ENCODE measurements at places on chromosomes 16 and 17.
A peak's percentile ranks its signal among the peaks of the same experiment; 100 is the strongest.

DNA sequence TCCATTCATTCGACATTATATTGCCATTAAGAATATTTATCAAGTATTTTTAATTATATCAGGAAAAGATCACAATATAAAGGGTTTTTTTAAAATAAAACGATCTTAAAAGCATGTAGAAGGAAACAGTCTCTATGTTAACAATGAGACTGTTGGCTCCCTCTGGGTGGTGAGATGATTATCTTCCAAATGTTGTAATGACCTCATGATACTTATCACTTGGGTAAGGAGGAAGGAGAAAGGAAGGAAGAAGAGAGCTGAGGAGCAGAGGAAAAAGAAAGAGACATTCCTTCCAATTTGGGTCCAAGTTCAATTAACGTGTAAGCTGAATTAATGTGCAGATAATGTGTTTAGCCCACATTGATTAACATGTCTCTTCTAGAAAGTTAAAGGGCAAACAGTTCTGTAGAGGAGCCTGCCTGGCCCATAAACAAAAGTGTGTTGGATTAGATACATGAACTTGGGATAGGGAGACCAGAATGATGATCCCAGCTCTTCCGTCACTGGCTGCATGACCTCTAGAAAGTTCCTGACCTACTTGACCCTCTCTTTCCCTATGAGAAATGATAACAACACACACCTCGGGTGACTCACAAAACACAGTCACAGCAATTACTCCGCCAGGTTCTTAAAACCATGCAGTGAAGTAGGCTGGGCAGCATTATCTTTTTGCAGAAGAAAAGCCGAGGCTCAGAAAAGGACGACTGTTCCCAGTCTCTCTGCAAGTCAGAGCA lies 32.0 kb downstream of the PIMREG start:
- no peak for DNase-seq

DNA sequence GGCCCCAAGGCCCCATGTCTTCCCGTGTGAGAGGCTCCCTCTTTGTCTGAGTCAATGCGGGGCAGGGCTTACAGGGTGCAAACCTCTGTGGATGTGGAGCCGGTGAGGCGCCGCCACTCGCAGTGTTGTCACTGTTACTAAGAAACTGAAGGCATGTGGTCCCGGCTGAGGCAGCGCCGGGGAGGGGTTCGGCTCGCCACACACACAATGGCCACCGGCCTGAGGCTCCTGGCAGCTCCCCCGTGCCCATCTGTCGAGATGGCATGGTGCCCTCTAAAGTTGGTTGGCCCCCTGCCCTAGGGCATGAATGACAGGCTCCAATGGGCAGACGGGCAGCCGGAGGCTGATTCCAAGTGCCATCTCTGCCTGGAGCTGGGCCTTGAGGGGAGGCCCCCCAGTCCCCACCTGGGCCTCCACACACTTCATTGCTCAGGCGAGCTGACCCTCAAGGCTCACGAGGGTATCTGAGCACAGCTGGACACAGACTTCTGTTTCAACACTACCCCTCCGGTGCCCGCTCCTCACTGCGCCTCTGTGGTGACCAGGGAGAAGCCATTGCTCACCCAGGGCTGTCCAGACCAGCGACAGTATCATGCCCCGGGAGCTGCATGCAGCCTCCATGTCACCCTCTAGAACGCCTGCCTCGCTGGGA lies 137.2 kb downstream of the C16orf78 start:
- no peak for DNase-seq

- no peak for DNase-seq
These were observed 28.3 kb upstream of the CDC42EP4 start for GRCh38 chr17:73340093-73340596.

DNA sequence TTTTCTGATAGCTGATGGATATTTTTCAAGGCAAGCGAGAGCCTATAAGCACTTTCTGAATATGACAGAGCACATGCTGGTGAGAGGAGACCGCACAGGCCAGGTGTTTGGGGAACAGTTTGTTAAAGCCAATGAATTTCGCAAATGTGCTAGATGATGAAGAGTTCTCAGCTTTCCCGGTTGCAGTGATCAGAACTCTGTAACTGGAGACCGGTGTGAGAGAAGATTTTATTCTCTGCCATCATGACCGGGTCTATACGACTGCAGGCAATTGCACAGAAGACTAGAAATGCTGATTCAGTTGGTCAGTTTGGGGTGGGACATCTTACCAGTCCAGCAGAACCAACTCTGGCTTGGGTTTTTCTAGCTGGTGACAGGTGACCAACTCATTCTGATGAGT lies 25.4 kb downstream of the SMTNL2 start:
- DNase-seq: no peak

- no peak for DNase-seq
These were observed 174.9 kb downstream of the ZFHX3 start for GRCh38 chr16:72873044-72873443.

DNA sequence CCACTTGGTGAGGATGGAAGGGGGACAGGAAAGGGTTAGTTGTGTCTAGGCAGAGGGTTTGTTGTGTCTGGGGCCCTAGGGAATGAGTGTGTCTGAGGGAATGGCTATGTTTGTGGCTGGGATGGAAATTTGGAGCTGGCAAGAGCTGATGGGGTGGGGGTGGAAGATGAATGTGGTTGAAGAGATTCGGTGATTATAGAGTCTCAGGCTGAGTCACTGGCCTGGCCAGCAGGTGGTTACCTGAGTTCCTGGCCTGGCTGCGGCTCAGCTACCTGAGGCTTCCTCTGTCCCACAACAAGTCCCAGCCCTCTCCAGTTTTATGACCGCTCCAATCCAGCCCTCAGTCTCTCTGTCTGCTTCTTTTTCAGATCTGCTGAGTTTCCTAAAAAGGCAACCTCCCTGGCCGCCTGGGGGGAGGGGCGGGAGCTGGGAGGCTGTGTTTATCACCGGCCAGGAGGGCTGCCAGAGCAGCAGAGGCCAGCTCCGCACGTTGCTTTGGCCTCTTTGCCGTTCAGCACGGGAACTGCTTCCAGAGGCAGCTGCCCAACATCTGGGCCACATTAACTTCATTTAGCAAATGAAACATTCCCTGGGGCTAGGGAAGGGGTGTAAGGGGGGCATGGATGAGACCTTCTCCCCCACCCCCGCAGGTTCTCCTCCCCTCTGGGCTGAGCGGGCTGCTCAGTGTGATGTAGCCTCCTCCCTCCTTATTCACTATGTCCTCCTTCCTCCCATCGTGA lies 21.8 kb downstream of the ITGB3 start:
- peak; percentile 47 for DNase-seq
